Osteocyte (in vitro differentiated cells): ENCODE measurements at places on chromosomes 7 and 10. TPM values are rescaled to one million over a fixed set of nuclear protein-coding genes. Genes with fewer than 3 reads are reported as not detected.

Gene SERPINE1
- 266 and 328 TPM in 2 replicates for total RNA-seq

Gene HMX2
- not detected in 2 replicates for total RNA-seq

Gene VSTM2A
- total RNA-seq = not detected in 2 replicates

Gene INTS15
- 36.5 and 40.3 TPM in 2 replicates for total RNA-seq
